ENCODE measurements at places on chromosomes 3 and 15.

GRCh38 chr3:134931045-134931785 is 136.2 kb downstream of the EPHB1 start:
- DNase-seq, result no peak

- no peak for DNase-seq
Measured at GRCh38 chr3:95335517-95335916, 1272.7 kb downstream of the NSUN3 start.

GRCh38 chr3:185986198-185986777 is 48.5 kb upstream of the TRA2B start:
- DNase-seq, result no peak

DNA sequence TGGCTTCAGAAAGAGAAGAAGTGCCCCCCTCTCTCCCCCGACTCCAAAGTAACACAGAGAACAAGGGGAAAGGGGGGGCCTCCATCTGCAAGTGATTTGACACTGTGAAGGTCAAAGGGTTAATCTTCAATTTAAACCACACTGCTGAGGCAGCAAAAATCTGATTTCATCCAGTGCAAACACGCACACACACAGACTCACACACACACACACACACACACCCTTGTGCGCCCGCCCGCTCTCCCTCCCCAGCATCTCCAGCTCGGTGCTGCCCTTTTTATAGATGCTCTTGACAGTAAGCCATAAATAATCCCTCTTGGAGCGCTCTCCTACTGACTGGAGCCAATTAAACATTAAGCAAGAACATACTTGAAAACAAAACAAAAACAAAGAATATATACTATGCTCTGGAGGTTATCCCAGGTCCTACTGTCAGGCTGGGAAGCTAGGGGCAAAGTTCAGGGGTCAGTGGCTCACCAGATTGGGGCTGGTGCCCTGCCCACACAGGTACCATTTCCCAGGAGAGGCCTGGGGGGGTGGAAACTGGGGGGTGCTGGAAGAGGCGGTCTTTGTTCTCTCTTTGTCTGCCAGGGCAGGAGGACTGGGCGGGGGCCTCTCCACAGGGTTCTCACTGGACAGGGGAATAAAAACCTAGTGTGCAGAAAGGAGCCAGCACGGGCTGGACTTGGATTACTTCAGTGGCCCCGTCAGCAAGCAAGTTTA is 16.3 kb downstream of the BMF start:
- no peak for DNase-seq

DNA sequence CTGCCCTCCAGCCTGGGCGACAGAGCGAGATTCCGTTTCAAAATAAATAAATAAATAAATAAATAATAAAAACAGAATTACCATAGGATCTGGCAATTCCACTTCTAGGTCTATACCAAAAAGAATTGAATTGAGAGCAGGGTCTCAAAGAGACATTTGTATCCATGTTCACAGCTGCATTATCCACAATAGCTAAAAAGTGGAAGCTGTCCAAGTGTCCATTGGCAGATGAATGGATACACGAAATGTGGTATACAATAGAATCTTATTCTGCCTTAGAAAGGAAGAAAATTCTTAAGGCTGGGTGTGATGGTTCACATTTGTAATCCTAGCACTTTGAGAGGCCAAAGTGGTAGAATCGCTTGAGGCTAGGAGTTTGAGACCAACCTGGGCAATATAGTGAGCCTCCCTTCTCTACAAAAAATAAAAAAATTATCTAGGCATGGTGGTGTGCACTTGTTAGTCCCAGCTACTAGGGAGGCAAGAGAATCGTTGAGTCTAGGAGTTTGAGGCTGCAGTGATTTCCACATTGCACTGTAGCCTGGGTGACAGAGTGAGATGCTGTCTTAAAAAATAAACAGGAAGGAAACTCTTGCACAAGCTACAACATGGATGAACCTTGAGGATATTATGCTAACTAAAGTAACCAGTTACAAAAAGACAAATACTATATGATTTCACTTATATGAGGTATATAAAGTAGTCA is 24.2 kb downstream of the PFKFB4 start:
- DNase-seq, result no peak

- DNase-seq, result no peak
Measured at GRCh38 chr15:40366457-40367370, 8.7 kb downstream of the DISP2 start.

- no peak for DNase-seq
Measured at GRCh38 chr15:70643783-70644125, 119.6 kb downstream of the UACA start.

DNA sequence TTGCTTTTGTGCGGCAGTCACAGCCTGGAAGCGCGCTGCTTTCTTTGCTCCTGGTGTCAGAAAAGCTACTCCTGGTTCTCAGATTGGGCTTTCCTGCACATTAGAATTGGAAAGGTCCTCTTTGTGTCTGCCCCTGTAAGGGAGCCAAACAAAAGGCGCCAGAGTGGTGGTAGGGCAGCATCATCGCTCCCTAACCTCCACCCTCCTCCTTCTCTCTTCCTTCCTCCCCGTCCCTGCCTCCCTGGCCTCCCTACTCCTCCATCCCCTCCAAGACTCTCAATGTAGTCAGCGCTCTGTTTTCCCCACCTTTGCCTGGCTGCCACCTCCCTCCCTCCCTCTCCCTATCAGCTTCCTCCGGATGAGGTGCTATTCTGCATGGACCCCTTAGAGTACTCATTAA is 65.3 kb downstream of the SH3GL3 start:
- no peak for DNase-seq

GRCh38 chr3:169526246-169526645 is 137.3 kb downstream of the MECOM start:
- no peak for DNase-seq

- DNase-seq, result no peak
Measured at GRCh38 chr15:99963096-99963825, 230.0 kb upstream of the LYSMD4 start.

GRCh38 chr3:33096093-33096868 is 665 bp downstream of the GLB1 start:
- peak; percentile 60 for DNase-seq

- no peak for DNase-seq
Measured at GRCh38 chr3:152621967-152622810, 212.7 kb upstream of the P2RY1 start.

- DNase-seq, result no peak
Measured at GRCh38 chr3:69823743-69824142, 84.5 kb downstream of the MITF start.

DNA sequence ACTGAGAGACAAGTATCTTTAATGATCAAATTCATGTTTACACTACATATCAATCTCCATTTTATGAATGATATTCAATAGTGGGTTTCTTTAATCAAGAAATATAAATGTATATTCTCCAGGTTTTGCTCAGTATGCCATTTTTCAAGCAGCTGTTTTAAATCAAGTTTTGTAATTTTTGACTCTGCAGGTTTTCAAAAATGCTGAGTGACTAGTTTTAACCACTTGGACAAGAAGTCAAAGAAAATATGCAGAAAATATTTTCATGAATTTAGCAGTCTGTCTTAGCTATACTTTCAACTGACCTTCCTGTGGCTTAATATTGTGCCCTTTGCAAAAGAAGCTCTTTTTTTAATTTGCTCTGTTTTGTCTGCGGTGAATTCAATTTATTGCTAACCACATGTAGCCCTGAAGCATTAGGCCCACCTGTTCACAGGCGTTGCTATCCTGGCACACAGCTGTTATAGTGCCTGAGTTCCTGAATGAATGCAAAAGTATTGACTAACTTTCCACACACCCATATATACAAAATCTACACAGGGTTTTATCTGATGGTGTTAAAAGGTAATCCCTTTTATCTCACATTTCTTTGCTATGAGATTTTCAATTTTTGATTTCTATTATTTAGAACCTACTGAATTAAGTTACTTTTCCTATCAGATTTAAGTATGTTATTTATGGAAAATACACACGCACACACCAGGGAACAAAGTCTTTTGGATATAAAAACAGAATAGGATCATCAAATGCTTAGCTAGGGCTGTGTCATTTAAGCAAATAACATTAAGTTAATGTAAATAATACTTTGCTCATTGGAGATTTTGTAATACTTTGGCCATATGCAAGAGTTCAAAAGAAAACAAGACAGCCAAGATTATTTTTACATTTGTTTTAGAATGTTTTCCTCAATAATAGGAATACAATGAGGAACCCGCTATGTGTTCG is 1166.1 kb upstream of the GBE1 start:
- DNase-seq, result no peak

- no peak for DNase-seq
Measured at GRCh38 chr3:69774029-69774428, 34.8 kb downstream of the MITF start.

DNA sequence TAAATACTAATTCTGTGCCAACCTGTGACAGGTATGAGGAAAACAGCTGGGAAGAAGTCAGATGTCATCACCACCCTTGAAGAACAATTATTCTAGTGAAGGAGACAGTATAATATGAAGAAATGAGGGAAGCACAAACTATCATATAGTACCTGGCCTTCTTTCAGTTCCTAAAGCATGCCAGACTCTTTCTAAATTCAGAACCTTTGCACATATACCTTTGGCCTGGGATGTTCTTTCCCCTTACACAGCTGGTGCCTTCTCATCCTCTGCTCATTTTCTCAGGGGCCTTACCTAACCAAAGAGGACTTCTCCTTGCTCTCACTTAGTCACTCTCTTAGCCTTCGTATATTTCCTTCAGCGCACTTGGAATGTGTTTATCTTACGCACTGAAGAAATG is 19.0 kb downstream of the ATOSA start:
- no peak for DNase-seq

DNA sequence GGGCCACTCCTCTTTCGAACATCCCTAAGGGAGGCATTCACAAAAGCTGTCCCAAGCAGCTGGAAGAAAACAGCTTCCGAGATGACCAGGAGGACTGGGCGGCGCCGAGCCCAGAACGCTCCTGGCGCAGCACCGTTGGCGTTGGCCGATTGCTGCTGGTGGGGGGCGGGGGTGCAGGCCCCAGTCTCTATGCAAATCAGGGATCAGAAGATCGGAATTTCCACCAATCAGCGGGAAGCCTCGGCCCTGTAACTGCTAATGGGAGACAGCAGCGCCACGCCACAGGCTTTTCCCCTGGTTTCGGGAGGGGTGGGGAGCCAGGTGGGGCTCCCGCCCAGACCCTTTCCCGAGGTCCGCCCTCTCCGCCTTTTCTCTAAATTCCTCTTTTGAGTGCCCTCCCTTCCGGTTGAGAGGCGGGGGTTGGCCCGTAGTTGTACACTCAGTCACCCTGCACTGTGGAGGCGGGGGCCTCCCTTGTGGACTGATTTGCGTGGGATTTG is 27.0 kb downstream of the HMCES start:
- peak; percentile 20 for DNase-seq

DNA sequence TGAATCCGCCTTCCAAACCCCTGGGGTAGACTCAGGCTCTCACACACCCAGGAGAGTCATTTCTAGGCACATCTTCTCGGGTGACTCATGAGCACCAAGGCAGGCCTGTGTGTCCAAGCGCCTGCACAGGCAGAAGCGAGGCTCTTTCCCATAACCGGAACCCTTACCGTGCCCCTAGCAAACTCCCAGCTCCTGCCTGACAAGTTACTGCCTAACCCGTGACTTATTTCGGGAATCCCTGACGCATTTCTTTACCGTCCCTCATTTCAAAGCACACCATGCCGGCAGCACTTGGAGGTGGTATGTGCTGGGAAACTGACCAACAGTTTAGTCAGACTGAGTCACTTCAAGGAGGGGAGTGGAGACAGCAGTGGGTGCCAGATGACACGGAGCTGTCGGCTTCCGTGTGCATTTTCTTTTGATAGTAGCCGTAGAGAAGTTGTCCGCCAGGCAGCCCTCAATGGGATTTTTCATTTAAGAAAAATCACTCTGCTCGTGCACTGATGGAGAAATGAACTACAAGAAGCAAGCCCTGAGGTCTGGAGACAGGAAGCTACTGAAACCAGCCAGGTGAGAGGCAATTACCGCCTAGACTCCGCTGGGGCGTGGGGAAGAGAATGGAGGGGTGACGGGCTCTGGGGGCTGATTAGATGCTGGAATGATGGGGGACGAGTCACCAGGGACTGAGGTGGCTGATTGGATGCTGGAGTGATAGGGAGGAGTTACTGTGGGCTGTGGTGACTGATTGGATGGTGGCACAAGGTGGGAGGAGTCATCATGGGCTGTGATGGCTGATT is 17.3 kb upstream of the HRH1 start:
- DNase-seq, result no peak

DNA sequence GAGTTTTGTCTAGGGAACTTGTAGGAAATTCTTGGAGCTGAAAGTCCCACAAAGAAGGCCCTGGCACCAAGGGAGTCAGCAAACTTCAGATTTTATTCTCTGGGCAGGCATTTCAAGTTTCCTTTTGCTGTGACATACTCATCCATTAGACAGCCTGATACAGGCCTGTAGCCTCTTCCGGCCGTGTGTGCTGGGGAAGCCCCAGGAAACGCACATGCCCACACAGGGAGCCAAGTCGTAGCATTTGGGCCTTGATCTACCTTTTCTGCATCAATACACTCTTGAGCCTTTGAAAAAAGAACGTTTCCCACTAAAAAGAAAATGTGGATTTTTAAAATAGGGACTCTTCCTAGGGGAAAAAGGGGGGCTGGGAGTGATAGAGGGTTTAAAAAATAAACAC is 15.0 kb downstream of the TIGIT start:
- DNase-seq, result peak; percentile 53

DNA sequence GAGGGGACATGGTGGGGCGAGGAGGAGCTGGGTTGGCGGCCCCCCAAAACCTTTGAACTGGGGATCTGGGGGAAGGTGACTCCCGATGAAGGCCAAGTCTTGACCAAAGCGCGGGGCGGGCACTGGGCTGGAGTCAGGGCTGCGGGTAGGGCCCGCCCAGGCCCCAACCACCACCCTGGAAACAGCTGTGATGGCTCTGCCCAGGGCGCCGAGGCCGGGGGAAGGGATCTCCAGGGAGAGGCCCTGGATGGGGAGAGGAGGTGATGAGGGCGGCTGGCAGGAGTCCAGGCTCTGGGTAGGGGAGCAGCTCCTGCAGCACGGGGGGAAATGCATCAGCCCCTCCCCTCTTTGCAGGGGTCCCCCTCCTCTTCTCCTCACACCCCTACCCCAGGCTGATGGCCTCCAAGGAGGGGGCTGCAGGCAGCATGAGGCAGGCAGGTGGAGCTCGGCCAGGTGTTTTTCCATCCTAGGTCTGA is 5.9 kb upstream of the C15orf39 start:
- no peak for DNase-seq

DNA sequence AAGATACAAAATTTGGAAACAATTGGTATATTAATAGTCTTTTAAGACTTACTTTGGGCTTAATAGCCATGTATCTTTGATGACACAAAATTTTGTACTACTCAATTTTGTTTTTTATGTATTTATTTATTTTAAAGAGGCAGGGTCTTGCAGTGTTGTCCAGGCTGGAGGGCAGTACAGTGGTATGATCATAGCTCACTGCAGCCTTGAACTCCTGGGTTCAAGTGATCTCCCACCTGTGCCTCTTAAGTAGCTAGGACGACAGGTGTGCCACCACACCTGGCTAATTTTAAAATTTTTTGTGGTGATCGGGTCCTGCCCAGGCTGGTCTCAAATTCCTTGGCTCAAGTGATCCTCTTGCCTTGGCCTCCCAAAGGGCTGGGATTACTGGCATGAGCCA is 6.5 kb downstream of the SPRED1 start:
- DNase-seq, result no peak

DNA sequence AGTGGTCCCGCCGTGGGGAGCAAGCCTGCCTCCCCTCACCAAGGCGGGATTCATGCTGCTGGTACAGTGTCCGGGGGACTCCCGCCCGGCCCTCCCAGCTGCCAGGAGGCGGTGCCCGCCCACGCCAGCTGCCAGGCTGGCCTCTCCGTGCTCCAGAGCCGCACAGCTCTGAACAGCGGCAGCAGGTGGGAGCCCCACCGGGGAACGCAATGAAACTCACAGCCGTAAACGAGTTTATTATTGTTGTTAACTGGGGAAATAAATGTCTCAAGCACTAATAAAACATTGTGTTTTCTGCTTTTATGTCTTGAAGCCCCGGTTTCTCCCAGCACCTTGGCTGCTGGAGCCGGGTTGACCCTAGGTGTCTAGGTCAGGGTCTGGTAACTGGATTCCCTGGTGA is 317.7 kb upstream of the TLE3 start:
- DNase-seq, result no peak
